ENCODE measurements at places on chromosomes 16 and 17.
A peak's percentile ranks its signal among the peaks of the same experiment; 100 is the strongest.

GRCh38 chr16:66964049-66964448 lies 3.0 kb downstream of the CES3 start:
- no peak for DNase-seq

GRCh38 chr16:68284847-68285246 lies 20.5 kb downstream of the SLC7A6 start:
- DNase-seq = no peak

- DNase-seq = no peak
Measured at GRCh38 chr16:66740010-66740409, 11.4 kb downstream of the DYNC1LI2 start.

GRCh38 chr16:19227643-19228042 lies 57.9 kb upstream of the CLEC19A start:
- DNase-seq = no peak

GRCh38 chr16:13835387-13835786 lies 84.6 kb upstream of the ERCC4 start:
- DNase-seq = no peak

DNA sequence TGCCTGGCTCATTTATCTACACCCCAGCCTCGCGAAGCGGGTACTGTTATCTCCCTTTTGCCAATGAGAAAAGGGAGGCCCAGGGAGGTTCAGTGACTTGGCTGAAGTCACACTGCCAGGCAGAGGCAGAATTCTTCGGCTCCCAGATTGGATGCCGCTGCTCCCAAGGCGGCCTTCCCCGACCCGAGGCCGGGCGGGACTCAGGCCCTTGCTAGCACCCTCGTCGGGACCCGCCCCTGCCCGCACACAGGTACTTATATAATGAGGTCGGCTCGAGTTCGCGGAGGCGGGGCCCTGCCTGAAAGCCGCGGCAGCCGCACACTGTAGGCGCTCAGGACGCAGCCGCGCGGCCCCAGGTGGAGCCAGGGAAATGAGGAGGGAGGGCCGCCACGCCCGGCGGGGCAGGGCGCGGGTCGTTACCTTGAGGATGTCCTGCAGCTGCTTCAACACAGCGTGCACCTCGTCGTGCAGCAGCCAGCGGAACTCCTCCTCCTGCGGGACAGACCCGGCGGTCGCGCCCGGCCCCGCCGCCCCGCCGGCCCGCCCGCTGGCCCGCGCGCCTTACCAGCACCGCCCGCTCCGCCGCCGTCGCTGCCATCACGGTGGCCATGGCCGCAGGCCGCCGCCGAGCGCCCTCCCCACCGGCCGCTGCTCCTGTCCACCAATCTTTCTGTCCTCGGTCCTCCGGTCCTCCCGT lies at the start of gene ROGDI:
Gene ROGDI (minus strand): TSS at position 672 of the 697 bp plus-strand sequence. CDS start 62 bp downstream, at position 610.
- peak; percentile 37 for DNase-seq

DNA sequence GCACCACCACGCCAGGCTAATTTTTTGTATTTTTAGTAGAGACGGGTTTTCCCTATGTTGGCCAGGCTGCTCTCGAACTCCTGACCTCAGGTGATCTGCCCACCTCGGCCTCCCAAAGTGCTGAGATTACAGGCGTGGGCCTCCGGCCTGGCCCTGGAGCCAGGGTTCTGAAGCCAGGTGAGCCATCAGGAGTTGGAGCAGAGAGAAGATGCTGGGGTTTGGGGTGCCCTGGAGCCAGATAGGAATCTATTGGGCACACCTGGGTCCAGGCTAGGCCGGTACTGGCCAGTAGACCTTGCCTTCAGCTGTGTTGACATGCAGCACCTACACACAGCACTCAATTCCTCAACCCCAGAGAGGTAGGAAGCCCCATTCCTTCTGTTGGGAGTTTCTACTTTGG lies 5.4 kb upstream of the CD300A start:
- DNase-seq = no peak

All from stimulated activated CD8-positive, alpha-beta memory T cell treated with anti-CD3 and anti-CD28 coated beads, Interleukin-7, amount 100 ng/mL, for 48 hours (primary cell).